8988T (cell line): ENCODE measurements at places on chromosomes 2 and 18.

DNA sequence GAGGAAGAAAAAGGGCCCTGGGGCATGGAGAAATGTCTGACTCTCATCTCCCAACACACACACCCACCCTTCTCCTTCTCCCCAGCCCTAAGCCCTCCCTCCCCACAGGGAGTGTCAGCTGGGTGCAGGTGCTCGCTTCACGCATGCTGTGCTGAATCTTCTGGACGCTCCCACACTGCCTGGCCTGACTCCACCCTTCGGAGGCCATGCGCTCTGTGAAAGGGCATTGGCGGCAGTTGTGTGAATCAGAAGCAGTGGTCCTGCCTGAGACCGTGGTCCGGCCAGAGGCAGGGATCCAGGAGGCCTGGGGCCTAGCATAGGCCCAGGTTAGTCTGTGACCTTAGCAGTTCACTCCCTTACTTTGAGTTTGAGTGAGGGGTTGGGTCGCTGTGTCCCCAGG lies 57.1 kb downstream of the LONRF2 start:
- DNase-seq = no peak

DNA sequence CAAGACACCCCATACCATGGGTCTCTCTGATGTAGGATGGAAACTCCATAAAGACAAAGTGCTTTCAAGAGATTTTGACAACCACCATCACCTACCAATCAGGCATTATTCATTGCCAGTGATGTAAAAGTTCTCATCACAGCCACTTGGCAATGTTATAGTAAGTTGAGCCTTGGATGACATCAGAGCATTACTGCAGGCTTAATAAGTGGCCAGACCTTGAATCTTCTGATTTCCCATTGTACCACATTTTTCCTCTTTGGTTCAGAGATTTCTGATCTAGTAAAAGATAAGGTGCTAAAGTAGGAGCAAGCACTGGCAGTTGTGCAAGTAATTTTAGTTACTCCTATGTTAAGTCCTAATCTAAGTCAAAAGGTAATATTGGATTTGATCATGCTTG lies 36.5 kb downstream of the OSR1 start:
- no peak for DNase-seq

DNA sequence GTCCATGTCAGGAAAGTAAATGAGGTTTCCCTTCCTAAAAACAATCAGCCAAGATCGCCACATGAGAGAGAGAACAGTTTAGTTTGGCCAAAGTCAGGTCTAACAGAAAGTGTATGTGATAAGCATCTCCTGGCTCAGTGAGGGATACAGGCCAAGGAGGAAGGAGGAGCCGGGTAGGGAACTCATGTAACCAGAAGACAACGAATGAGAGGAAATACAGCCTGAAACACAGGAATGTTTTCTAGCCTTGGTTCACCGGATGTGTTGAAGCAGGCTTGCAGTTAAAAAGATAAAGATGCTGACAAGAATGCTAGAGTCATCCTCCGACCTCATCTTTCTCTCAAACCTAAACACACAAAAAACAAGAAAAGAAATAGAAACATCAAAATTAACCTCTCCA lies 283.9 kb upstream of the SIX2 start:
- no peak for DNase-seq

DNA sequence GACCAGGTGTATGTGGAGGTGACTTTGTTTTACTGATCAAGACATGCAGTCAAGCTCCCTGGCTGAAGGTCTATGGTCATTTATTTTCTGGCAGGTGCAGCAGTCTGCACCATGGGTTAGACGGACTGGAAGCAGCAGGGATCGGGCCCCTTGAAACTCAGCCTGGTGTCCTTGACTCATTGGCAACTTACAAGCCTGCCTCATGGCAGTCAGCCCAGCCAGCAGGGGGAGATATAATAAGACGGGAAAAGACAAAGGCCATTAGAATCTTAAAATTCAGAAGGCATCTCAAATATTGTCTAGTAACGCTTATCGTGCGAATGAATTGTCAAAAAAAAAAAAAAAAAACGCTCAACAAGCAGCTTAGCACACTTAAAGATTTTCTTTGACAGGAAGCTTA lies 308.2 kb downstream of the EN1 start:
- no peak for DNase-seq

GRCh38 chr2:240395448-240395847 lies 40.0 kb upstream of the GPC1 start:
- no peak for DNase-seq

DNA sequence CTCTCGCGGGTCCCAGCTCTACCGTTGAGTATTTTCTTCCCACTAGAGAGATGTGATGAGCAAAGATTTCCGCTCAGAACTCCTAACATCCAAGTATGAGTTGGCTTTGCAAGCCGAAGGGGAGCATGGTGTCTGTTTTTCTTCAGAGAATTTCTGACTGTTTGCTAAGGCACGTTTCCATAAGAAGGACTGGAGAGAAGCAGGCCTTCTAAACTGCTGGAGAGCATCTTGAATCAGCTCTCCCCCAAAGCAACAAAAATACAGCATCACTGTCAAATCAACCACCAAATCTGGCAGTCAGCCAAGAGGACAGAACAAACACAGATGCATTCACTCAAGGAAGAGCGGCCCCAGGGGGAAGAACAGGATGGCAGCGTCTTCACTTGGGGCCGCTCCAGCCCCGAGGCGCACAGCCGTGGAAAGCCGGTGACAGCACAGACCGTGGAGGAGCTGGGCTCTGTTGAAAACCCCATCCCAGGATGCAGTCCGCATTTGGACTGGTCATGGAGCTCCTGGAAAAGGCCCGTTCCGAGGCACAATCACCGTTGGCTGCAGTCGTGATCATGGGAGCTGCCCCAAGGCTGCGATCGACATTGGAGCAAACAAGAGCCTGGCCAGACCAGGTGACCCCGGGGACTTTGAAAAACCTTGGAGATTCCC lies 101.4 kb downstream of the NFATC1 start:
- DNase-seq = no peak

- no peak for DNase-seq
These were observed 66.5 kb downstream of the SLC40A1 start for GRCh38 chr2:189514104-189514503.

GRCh38 chr2:99787769-99788382 lies 298.1 kb upstream of the REV1 start:
- DNase-seq = no peak

- DNase-seq = no peak
These were observed 138.4 kb downstream of the LAMA3 start for GRCh38 chr18:23827681-23828080.

DNA sequence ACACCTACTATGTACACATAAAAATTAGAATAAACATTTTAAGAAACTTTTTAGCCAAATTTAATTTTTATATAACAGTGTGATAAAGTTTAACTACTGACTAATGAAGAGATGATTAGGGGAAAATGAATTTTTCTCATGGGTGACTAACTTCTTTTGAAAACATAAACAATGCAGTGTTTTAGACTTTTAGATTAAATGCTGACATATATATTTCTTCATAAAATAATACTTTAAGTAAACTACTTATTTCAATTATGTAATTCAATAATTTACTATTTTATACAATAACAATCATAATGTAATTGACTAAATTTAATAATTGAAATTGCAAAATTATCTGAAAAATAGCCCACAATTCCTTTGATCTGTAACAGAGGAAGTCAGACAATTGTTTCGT lies 233.3 kb upstream of the PXDN start:
- no peak for DNase-seq

GRCh38 chr18:63578357-63578958 lies 8.7 kb upstream of the SERPINB13 start:
- no peak for DNase-seq

- DNase-seq = no peak
These were observed 143.0 kb upstream of the CYP1B1 start for GRCh38 chr2:38218995-38219394.

DNA sequence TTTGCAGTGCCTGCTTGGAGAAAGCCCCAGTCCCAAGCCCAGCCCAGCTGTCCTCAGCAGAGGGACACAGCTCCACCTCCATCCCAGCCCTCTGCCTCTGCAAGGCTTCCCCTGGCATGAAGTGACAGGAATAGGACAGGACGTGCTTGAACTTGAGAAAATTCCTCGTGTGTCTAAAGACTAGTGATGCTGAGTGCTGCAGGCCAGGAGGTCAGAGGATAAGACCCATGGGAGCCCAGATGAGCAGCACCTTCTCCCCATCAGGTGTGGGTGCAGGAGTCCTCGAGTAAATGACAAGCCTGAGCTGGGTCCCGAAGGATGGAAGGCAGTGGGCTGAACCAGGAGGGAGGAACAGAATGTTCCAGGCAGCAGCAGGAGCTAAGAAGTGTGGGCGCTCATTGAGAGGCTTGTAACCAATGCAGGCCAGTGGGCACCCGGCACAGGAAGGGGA lies 67.8 kb upstream of the UXS1 start:
- DNase-seq = no peak

DNA sequence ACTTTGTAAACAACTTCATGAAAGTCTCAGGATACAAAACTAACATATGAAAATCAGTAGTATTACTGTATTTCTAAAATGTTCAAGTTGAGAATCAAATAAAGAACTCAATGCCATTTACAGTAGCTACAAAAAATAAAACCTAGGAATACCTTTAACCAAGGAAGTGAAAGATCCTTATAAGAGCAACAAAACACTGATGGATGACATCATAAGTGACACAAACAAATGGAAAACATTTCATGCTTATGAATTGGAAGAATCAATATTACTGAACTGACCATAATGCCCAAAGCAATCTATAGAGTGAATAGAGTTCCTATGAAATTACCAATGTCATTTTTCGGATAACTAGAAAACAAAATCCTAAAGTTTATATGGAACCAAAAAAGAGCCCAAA lies 1038.1 kb downstream of the SUCLG1 start:
- no peak for DNase-seq

DNA sequence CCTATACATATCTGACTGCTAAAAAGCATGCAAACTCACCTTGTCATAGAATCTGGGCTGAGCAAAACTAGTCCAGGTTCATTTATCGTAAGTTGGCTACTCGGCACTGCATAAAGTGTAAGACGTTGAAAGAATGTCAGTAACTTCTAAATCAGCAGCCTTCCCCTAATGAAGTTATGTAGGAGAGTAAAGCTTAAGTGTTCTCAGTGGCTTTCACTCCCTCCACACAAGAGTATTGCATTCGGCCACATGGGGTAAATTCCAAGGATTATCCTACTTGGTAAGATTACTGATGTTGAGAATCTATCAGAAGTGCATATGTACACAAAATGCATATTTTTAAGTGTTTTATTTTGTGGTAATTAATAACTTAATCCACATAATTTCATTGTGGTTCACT lies 130.1 kb downstream of the LCLAT1 start:
- DNase-seq = no peak

DNA sequence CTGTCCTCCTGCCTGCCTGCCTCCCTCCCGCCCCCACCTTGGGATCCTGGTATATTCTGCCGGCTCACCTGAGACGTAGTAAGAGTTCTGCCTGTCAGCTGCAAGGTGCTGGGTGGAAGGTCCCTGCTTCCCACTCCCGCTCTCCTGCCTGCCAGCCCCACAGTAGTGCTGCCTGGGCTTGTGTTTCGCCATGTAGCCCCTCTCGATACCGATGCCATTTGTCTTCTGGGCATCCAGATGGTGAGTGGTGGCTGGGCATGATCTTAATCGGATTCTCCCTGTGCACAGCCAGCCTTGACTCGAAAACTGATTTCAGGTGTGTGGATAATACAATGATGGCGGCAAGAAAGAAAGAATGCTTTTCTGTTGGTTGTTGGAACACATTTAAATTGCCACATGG lies 184.9 kb downstream of the AGAP1 start:
- no peak for DNase-seq

GRCh38 chr2:180505203-180505602 lies 475.2 kb upstream of the UBE2E3 start:
- DNase-seq = no peak

DNA sequence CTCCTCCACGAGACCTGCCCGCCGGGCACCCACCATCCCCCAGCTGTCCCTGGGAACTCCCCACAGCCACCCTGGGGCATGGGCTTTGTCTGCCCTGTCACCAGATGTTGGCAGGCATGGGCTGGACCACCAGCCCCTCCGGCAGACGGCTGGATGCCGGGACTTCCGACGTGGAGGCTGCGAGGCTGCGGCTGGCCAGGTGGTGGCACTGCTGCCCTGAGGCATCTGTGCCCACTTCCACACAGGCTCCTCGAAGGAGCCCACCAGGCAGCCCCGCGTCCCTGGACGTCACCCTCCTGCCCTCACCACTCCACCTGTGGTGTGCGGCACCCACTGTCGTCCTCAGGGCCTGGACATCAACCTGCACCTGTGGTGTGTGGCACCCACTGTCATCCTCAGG lies 319.9 kb upstream of the SALL3 start:
- no peak for DNase-seq

GRCh38 chr2:195304310-195304709 lies 352.7 kb upstream of the SLC39A10 start:
- no peak for DNase-seq

DNA sequence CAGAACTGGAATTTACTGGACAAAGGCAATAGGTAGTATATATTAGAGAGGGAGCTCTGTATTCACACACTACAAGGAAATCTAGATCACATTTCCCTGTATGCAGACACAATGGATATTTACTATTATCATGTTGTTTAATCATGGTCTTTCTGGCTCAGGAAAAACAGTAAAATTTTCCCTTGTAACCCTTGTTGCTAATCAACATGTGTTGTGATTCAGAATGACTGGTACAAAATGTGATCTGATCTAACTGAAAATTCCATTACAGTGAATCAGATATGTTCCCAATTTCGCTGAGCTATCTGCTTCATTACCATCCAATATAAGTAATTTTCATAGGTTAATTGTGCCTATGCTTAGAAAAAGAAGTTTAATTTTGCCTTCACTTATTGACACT lies 1109.7 kb downstream of the LRP1B start:
- no peak for DNase-seq

GRCh38 chr2:42102591-42103450 lies 55.0 kb downstream of the PKDCC start:
- no peak for DNase-seq

DNA sequence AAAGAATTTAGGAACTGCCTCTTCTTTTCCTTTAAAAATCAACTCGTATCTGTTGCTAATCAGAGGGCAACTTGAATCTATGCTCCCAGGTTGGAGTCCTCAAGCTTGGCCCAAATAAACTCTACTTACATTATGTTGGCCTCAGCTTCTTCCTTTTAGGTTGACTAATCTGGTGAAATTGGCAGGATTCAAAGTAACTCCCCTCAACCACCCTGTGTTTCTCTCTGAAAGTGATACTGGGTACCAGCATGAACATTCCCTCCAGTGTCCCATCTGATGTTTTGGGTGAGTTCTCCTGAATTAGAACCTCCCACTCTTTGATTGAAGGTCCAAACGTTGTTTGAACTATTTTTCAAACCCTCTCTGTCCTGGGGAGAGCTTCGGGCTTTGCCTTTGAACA lies 41.3 kb upstream of the MSH6 start:
- DNase-seq = no peak
